IPS DF 19.7 (cell line): ENCODE measurements at places on chromosomes 3 and 15.

DNA sequence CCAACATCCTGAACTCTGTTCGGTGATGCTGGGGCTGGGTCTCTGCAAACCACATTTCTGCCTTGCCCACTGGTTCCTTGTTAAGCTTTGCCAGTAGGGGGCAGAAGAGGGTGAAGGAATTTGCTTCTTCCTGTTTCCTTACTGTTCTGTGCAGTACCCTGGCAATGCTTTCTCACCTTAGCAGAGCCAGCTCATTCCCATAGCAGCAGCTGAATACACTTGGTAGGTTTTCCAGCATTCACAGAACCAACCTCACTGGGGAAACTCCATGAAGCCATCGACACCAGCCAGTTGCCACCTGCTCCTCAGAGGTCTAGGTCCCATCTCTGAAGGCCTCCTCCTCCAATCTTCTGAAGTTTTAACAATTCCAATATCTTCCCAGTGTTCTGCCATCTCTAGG is 308.4 kb downstream of the PDCD6IP start:
- DNase-seq, result peak; percentile 59

DNA sequence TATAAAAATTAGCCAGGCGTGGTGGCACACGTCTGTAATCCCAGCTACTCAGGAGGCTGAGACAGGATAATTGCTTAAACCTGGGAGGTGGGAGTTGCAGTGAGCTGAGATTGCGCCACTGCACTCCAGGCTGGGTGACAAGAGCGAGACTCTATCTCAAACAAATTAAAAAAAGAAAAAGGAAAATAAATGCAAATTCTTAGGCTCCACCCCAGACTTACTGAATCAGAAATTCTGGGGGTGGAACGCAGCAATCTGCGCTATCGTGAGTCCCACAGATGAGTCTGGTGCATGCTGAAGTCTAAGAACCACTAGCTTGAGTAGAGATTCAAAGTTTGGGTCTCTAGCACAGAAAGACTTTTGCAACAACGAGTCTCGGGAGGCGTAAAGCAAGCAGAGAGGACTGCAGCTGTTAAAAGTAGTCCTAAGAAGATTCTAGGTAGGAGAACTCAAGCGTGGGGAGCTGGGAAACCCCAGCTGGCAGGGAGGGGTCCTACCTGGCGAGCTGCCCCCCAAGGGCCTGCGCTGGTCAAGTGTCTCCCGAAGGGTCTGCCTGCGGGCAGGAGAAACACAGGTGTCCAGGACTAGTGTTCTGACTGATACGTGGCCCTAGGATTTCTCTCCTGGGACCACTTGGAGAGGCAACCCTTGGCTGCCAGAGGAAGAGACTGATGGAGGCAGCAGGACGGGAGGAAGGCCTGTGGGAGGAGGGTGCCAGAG is 21.9 kb downstream of the CEP19 start:
- no peak for DNase-seq

- DNase-seq, result no peak
Observed at GRCh38 chr3:30518872-30519271, 87.5 kb upstream of the TGFBR2 start.

DNA sequence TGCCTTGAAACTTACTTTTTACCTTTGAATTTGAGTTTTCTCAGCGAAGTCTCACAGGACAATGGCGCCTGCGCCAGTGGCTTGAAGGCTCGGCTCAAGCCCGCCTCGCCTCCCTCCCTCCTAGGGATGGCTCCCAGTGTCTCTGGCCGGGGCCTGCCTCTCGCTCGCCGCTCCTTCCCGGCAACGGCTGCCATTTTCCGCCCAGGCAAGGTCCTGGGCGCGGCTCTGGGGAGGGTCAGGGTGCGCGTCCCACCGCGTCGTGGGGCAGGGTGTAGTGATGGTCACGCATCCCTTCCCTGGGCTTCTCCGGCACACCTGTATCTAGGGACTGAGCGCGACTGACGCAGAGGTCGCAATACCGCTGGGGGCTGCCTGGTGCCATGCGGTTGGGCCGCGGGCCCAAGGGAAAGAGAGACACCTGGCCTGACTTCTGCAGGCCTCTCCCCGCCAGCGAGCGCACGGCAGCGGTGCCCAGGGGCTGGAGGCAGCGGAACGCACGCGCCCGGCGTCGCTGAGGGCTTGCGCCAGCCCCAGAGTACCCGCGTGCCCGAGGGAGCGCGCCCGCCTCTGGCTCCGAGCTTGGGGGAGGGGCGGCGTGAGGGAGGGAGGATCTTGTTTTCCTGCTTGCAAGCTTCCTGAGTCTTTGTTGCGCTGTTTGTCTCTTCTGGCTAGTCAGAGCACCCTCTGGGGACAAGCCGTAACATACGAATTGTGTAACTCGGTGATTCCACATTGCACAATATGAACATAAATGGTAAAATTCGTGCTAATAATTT is 20.7 kb upstream of the FEM1B start:
- peak; percentile 74 for DNase-seq

- DNase-seq, result no peak
Observed at GRCh38 chr3:161082063-161082462, 23.1 kb downstream of the B3GALNT1 start.

- no peak for DNase-seq
Observed at GRCh38 chr3:78287085-78287484, 1247.2 kb downstream of the ROBO2 start.

GRCh38 chr3:85258326-85258725 is 299.5 kb downstream of the CADM2 start:
- DNase-seq, result no peak

DNA sequence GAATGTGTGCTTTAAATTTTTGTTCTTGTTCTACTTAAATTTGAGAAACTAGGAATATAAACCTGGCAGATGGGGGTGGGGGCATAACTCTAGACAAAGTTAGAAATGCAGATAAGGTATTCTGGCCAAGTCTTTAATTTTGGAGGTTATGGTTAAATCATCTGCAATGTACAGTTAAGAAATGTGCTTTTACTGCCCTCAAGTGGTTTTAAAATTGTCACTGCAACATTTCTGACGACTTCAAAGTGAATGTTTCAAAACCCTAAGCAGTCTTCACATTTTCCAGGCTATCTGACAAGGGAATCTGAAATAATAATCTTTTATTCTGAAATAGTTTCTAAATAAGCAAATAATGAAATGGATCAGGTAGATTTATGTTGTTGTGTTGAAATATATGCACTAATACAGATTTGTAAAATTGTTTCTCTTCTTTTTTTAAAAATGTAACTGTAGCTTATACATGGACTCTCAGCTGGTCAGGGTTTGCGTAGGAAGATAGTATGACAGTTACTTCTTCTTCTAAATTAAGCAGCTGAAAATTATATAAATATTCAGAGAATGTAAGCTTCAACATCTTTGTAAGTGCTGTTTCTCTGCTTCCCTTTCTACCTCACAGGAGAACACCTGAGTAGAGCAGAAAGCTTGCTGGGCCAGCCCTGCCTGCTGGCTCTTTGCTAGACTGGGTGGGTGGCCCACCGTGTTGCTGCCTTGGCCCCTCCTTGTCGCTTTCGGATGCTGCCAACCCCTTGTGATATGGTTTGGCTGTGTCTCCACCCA is 45.0 kb downstream of the SUCNR1 start:
- no peak for DNase-seq

DNA sequence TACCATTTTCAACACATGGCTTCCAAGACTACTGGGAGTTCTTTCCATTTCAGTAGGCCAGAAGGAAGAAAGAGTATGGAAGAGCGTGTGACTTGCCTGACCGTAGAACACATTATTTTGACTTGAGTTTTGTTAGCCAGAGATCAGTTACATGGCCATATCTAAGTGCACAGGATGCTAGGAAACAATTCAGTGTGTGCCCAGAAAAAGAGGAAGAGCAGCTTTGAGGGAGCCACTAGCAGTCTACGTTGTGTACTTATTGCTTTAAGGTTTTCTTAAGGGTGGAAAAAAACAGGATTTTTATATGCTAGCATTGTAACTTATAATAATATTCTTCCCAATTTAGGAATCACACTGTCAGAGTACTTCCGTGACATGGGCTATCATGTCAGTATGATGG is 44.1 kb upstream of the GRAMD1C start:
- DNase-seq, result no peak

DNA sequence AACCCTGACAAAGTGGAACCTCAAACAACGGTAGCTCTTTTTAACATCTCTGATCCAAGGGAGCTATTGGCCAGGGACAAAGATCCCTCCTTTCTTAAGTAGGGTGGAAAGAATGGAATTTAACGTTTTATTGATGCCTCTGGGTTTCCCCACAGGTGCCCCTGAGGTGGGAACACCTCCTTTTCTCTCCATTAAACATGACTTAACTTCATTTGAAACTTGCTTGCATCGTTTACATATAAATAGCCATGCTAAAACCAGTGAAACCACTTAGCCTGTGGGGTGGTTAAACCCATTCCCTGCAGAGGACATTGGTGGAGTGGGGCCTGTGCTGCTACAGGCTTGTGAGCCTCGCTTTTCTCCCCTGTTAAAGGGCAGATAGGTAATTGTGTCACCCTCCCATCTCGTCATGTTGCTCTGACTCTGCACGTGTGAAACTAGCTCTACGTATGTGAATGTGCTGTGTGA is 9.7 kb downstream of the CGNL1 start:
- peak; percentile 76 for DNase-seq

DNA sequence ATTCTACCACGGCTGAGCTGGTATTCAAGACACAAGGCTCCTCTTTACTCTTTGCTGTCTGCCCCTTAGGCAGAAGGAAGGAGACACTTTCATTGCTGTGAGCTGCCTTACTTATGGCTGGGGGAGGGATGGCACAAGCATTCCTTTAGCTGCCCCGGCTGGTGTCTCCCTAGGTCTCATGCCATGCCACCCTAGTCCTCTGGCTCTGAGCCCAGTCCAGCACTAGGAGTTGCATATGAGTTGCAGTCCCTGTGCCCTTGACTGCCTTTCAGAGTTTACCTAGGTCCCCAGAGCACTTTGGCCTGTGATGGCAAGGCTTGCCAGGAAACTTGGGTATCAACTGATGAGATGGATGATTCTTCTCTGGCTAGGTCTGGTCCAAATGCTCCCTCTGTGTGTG is 296.4 kb downstream of the RBMS3 start:
- no peak for DNase-seq

- no peak for DNase-seq
Observed at GRCh38 chr3:193702967-193703366, 110.0 kb downstream of the OPA1 start.

DNA sequence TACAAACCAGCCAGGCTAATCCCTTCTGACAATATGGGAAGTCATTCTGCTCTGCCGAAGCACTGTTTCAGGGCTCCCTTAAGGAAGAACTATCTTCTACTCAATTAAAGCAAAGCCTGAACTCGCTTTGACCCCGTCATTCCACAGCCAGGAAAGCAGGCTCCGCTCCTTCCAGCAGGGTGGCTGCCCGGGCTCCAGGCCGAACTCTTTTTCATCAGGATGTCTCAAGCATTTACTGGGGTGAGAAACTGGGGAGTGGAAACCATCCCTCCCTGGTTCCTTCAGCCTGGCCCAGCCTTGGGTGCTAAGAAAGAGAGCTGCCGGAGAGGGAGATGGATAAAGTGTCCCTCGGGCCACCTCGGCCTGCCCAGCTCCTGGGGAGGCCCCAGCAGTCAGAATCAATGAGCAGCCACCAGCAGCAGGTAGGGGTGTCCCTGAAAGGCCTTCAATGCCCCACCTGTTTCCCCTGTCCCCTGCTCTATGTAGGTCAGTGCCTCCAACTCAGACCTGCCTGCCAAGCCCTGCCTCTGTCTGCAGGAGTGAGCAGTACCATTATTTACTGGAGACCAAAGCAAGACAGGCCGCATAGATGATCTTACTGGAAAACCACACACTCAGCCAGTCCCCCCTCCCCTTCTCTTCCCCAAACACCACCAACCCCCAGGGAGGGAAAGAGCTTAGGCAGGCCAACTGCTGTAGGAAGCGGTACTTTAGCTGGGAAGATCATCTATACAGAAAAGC is 225.6 kb upstream of the TLE3 start:
- DNase-seq, result no peak

GRCh38 chr3:154552338-154552737 is 122.3 kb upstream of the GPR149 start:
- no peak for DNase-seq

GRCh38 chr3:59573911-59574310 is 524.1 kb upstream of the CFAP20DC start:
- no peak for DNase-seq

- DNase-seq, result no peak
Observed at GRCh38 chr3:169404520-169404890, 259.0 kb downstream of the MECOM start.

DNA sequence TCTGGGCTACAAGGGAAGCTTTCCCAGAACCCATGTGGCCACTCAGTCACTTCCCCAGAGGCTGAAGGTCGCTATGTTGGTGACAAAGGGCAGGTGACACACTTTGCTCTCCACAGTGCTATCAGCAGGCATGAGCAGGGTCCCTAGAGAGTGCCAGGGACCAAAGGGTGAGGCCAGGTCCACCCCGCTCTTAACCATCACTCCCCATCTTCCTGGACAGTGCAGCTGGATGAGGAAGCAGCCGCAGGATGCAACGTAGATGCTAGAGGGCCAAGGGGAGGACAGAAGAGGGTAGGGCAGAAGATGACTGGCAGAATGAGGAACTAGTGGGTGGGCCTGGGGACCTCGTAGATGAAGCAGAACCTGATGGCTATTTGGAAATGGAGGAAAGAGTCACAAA is 13.6 kb upstream of the LTF start:
- no peak for DNase-seq

DNA sequence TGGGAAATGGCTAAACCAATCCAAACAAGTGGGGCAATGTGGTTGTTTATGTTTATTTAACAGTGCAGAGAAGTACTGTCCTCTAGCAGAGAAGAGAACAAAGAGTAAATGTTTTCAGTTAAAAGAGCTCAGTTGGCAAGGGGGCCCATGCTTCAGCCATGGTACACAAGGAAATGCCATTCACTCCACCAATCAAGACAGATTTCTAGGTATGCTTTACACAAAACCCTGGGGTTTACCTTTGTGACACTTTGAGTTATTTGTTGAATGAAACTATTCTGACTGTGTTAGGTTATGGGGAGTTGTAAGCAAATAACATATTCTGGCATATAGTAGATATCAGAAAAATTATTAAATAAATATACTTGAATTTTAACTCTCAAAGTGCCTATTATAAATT is 228.5 kb upstream of the MME start:
- no peak for DNase-seq

DNA sequence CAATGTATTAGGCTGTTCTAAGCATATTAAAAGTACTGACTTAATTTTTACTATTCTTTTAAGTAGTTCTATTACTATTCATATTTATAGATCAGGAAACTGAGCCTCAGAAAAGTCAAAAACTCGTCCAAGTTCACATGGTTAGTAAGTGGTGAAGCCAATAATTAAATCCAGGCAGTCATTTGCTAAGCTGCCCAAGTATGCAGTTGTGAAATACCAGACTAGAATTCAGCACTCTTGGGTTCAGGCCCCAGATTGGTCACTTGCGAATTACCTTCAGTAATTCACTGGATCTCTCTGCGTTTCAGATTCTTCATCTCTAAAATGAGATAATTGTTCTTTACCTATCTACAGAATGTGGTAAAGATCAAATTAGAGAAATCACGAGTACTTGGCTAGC is 161.9 kb upstream of the CADPS start:
- no peak for DNase-seq

DNA sequence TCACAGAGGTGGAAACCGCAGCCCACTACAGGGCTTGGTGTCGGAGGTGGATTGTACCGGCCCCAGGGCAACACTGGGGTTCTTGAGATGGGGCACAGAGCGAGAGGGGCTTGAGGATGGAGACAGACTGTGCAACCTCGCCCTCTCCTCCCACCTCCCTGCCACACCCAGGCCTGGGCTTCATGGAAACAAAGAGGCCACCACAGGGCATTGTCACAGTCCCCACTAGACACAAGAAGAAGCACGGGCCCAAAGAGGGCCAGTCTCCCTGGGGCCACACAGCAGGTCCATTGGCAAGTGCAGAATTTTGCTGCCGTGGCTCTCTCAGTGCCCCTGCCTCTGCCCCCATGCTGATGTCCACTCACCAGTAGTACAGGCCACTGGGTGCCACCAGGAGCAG is 4.1 kb upstream of the CALML4 start:
- no peak for DNase-seq
